Mucosa of descending colon (tissue), 3 donors: ENCODE measurements at places on chromosomes 2 and 18. TPM values are rescaled to one million over a fixed set of nuclear protein-coding genes. Genes with fewer than 3 reads are reported as not detected.

The RGPD3 gene
- total RNA-seq = 0.07 TPM

The ANKRD30B gene
- total RNA-seq = 0.06 TPM

The GALM gene
- 27.0 TPM for total RNA-seq

The ZDBF2 gene
- 3.9 TPM for total RNA-seq

The ANKRD30BL gene
- total RNA-seq = not detected

The TACR1 gene
- 0.81 TPM for total RNA-seq

The EFR3B gene
- 1.9 TPM for total RNA-seq

The CCBE1 gene
- 54.7 TPM for total RNA-seq

The PPP1CB gene
- total RNA-seq = 302 TPM

- no peak for DNase-seq
Observed at GRCh38 chr2:161246281-161246680, 61.9 kb upstream of the PSMD14 start.

- DNase-seq = no peak
Observed at GRCh38 chr2:216474925-216475670, 23.5 kb upstream of the RPL37A start.

GRCh38 chr18:43932140-43932539, 654.9 kb upstream of the SYT4 start:
- DNase-seq = no peak

DNA sequence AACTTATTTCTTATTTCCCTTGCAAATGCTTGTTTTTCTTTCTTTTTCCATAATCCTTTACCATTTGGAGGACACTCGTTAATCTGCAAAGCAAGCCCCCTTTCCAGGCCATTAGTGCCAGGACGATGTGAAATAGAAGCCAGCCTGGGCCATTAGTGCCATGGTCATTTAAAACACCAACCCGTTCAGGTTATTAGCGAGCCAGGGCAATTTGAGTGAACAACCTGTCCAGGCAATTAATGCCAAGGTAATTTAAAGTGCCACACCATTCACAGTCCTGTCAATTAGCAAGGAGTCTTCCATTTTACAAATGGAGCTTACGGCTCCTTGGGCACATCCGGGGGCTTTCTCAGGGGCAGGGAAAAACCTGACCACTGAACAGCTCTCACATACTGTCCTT, 370.6 kb downstream of the HRH4 start:
- DNase-seq = no peak

- no peak for DNase-seq
Observed at GRCh38 chr2:198376677-198377076, 572.3 kb downstream of the PLCL1 start.

GRCh38 chr18:69870736-69871135, 76.9 kb downstream of the CD226 start:
- no peak for DNase-seq

- DNase-seq = no peak
Observed at GRCh38 chr2:187081461-187081860, 232.5 kb upstream of the ZSWIM2 start.

DNA sequence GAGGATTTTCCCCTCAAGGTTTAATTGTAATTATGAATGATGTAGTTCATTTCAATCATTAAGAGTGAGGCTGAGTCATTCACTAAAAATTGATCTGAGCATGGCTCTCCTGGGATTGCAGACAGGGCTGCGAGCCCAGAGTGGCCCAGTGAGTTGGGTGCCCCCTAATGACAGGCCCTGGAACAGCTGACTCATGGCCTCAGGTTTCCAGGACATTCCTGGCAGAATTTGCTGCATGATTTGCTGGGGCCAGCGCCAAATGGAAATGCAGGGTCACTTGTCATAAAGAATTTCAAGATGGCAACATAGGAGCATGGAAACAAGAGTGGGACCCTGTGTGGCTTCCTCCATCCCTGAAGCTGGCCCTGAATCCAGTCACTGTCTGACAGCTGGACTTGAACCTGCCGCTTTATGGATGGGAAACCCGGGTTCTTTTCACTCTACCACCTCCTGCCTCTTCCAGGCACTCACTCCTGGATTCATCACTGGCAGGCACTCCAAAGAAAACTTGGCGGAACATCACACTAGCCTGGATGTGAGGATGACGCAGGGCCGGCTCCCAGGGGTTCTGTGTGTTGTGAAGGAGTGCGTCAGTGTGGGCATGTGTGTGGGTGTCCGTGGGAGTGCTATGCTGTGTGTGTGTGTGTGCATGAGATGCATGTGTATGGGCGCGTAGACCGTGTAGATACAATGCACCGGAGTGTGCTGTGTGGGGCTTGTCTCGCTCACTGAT, 15.2 kb downstream of the OTOF start:
- no peak for DNase-seq

- DNase-seq = no peak
Observed at GRCh38 chr18:9353596-9353995, 19.0 kb downstream of the TWSG1 start.

DNA sequence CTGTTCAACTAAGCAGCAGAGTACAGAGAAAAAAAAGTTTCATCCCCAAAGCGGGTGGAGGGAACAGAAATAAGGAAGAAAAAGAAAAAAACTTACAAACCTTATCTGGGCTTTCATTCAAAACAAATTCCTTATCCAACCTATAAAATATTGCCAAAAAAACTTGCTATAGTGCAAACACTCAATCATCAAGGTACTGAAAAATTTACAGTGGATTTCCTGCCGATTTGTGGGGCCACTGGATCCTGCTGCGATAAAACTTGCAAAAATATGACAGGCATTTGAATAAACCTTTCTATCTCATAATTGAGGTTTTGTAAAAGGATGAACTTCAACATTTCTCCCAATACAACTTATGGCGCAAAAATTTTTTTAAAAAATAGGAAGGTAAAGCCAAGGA, 77.0 kb downstream of the ZNF521 start:
- no peak for DNase-seq

DNA sequence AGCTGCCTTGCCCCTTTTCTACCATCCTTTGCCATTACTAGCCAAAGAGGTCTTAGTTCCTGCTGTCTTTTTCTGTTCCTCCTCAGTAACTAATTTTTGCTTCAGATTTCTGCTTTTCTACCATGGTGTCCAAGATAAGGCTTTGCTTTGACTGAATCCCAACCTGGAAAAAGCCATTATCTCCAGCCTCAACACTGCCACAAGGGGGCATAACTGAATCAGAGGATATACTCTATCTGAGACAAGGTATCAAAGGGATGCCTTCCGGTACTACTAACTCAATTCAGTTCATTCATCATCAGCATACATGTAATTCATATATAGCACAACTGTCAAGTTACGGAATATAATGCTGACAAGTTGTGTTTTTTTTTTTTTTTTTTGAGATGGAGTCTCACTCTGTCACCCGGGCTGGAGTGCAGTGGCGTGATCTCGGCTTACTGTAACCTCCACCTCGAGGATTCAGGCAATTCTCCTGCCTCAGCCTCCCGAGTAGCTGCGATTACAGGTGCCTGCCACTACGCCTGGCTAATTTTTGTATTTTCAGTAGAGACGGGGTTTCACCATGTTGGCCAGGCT, 11.4 kb downstream of the OSGEPL1 start:
- no peak for DNase-seq

DNA sequence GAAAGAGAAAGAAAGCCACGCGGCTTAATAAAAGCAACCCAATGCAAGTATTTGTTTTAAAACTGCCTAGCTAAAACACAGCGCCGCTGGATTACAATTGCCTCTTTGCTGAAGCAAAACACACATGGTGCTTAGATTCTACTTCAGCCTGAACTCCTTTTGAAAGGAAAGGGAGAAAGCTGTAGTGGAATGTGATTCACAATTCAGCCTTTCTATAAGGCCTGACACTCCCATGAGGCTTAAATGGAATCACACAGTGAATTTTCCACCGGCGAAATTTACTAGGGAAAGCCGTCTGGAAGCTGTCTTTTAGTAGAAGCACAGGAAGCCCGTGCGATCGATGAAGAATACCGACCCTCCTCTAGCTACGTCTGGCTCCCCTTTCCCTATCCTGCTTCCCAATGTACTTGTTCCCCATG, 348.0 kb downstream of the DLGAP1 start:
- DNase-seq = no peak

DNA sequence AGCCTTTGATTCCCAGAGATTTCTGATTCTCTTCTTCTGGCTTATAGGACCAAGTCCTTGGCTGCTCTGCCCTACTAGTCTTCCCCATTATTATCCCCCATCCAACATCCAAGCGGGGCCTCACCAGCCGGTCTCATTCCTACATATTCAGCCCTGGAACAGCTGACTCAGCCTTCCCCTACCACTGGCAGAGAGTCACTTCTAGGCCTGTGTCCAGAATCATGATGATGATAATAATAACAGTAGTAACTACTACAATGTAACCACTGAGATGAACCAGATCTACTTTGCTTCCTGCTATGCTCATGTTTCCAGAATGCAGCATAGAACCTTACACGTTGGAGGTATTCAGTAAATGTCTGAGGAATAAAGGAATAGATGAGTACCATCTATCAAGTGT, 295.2 kb downstream of the SRBD1 start:
- DNase-seq = no peak

GRCh38 chr2:86825693-86826381, 35.1 kb upstream of the CD8A start:
- DNase-seq = no peak

GRCh38 chr2:163687217-163687616, 48.6 kb downstream of the FIGN start:
- DNase-seq = no peak

DNA sequence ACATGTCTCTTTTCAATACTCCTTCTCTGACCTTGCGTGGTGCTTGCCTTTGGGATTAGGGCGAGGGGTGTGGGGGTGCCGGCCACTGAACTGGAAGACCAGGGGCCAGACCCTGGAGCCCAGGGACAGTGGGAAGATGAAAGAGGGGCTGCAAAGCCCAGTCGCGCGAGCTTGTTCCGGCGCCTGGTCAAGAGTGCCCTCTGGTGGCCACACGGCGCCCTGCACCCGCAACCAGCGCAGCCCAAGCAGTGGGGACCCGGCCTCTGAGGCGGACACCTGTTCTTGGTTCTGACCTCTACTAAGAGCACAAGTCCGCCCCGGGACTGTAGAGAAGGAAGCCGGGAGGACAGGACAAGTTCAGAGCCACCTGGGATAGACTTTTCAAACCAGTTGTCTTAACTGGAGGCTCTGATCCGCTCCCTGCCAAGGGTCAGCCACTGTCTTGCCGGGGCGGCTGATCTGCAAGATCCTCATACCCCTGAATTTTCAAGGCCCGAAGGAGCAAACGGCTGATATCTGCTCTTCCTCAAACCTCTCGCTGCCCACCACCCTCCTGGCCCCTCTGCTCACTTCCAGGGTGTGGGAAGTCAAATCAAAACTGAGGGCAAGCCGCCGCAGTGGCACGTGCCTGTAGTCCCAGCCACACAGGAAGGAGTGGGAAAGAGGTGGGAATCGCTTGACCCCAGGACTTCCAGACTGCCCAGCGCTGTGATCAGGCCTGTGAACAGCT, 14.9 kb upstream of the MSH6 start:
- peak; percentile 70 for DNase-seq

DNA sequence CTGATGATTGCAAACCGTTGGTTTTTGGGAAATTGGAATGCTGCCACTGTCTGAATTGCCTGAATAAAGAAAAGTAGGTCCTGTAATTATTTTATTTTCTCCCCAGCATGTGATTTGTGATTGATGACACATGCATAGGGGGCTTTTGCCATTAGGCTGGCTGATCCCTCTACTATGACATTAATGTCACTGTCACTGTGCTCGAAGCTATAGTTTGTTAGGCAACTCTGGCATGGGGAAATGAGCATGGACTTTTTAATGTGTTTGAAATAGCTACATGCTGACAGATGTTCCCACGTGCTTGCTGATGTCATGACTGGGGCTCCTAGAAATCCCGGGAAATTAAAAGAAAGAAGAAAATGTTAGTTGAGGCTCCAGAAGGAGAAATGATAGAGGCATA, 99.1 kb downstream of the HRH4 start:
- no peak for DNase-seq

DNA sequence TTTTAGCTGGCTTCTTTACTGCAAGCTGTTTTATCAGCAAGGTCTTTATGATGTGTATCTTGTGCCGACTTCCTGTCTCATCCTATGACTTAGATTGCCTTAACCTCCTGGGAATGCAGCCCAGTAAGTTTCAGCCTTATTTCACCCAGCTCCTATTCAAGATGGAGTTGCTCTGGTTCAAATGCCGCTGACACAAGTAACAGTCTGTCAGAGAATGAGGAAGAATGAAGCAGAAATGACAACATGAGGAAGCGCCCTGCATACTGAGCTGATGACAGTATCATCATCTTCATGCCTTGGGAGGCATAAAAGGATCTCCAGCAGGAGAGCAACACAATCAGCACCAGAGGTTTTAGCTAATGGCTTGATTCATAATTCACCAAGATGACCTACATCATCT, 309.4 kb downstream of the NBAS start:
- no peak for DNase-seq

DNA sequence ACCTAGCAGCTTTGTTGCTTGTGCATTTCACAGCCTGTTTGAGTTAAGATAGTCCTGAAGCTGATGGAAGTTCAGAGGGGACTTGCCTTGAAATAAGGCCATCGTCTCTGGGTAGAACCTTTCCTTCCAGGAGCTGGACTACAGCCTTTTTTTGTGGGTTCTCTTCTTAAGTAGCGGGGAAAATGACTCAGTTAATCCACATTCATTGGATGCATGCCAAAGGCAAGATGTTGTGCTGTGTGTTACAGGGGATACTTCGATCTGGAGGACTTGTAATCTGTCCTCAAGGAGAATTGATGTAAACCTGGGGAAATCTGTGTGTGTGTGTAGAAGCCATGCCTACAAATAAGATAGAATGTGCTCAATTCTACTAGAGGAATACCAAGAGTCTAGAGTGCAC, 46.8 kb downstream of the RPIA start:
- no peak for DNase-seq

DNA sequence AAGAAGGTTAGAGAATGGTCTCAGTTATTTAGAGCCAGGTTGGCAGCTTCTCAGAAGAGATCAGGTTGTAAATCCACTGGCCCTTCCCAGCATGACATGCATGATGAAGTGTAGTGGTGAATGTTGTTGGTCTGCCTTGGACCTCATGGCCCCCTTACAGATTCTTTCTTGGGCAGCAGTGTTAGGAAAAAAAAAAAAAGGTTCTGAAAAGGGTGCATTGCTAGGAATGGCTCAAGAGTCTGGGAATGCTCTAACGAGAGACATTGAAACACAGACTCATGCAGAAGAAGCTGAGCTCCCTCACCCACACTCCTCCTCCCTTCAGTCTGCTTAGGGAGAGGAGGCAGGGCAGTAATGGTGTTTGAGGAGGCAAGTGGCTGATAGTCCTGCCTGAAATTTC, 105.5 kb downstream of the POLE4 start:
- no peak for DNase-seq

DNA sequence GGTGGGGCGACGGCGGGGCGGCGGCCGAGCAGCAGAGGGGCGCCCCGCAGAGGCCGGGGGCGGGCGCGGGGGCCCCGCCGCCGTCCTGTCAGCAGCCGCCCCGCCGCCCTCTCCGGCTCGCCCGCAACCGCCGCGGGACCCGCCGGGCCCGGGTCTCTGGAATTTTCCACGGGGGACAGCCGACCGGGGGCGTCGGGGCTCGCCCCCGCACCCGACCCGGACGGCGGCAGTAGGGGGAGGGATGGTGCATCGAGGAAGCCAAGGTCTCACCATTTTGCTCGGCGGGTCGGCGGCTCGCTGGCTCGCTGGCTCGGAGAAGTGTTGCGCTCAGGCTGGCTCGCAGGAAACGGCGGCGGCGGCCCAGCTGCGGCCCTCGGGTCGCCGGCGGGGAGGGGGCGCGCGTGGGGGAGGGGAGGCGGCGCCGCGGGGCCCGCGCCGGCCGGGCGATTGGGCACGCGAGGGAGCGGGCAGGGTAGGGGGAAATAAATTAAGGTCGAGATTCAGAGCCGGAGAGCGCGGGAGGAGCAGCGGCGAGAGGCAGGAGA, 405 bp downstream of the PPP3R1 start:
- DNase-seq = peak; percentile 70
